ENCODE measurements at places on chromosomes 11 and 22.

- DNase-seq = no peak
These were observed 14.8 kb downstream of the NECTIN1 start for GRCh38 chr11:119714189-119714588.

DNA sequence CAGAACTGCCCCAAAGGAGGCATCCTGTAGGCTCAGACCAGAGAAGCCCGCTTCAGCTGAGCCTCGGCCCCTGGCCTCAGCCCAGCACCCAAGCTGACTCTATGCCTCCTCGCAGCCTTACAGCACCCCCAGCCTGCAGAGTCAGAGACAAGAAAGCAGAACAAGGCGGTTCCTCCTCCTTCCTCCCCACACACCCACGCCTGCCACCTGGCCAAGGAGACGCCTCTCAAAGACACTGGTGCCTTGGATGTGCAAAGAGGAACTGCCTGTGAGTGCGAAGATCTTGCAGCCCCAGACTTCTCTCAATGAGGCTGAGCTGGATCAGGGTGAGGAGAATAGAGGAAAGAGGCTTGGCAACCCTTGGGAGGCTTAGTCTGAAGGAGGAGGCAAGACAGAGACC, 60.2 kb downstream of the PDE2A start:
- no peak for DNase-seq

GRCh38 chr11:75578977-75579376, 16.9 kb downstream of the SERPINH1 start:
- DNase-seq = no peak

DNA sequence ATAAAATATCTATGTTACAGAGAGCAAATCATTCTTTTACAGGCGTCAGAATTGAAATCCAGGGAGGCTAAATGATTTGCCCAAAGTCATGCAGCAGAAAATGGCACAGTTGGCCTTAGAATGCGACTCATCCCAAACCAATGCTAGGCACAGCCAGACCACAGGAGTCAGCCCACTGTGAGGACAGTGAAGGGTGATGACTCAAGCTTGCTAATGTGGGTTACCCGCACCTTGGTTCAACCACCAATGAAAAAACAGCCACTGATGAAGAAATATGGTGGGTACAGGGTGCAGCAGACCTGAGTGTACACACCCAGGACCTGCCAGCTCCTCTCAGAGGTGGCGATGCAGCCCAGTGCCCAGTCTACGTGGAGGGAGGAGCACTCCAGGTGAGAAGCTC, 89.7 kb downstream of the ZC3H12C start:
- DNase-seq = no peak

DNA sequence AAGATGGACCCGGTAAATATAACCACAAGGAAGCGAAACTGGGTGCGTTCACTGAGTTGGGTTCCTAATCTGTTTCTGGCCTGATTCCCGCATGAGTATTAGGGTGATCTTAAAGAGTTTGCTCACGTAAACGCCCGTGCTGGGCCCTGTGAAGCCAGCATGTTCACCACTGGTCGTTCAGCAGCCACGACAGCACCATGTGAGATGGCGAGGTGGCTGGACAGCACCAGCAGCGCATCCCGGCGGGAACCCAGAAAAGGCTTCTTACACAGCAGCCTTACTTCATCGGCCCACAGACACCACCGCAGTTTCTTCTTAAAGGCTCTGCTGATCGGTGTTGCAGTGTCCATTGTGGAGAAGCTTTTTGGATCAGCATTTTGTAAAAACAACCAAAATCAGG, 74.4 kb downstream of the NCAPD3 start:
- DNase-seq = no peak

GRCh38 chr22:26894766-26895485, 237.5 kb downstream of the MIAT start:
- DNase-seq = no peak

DNA sequence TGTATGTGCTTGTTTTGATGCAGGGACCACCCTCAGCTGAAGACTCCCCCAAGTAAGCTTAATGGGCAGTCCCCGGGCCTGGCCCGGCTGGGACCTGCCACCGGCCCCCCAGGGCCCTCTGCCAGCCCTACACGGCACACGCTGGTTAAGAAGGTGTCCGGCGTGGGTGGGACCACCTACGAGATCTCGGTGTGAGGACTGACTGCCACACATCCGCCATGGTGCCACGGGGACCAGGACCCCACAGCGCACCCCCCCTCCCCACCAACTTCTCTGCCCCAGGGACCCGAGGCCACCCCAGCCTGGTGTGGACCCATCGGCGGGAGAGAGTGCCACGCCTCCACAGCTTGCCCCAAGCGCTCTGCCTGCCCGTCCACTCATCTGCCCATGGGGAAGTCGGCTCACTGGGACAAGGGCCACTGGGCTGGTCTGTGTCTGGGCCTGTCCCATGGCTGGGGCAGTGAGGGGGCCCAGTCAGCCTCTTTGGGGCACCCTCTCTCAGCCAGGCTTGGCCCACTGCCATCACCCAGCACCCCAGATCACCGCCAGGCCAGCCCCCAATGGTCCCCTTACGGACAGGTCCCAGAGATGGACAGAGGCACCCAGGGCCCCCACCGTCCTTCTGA, 5.5 kb downstream of the CCDC188 start:
- no peak for DNase-seq

DNA sequence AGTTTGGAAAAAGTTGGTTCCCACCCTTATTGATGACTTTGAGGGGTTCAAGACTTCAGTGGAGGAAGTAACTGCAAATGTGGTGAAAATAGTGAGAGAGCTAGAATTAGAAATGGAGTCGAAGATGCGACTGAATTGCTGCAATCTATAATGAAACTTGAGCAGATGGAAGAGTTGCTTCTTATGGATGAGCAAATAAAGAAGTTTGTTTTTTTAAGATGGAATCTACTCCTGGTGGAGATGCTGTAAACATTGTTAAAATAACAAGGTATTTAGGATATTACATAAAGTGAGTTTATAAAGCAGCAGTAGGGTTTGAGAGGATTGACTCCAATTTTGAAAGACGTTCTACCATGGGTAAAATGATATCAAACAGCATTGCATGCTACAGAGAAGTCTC, 64.2 kb upstream of the GRK2 start:
- no peak for DNase-seq

DNA sequence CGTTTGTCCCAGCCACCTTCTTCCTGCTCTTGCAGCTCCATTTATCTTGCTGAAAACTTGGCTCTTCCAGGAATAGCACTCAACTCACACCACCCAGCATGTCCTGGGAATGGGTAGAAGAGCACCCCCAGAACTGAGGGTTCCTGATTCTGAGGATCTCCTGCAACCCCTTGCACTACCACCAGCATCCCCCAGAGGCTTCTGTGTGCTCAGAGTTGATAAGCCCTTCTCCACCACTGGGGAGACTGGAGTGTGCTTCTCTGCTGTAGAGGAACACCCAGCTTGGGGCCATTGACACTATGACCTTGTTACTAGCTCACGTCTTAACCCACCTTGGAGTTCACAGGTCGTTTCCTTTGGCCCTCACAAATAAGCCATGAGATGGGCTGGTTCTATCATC, 121.0 kb downstream of the GRIK4 start:
- DNase-seq = no peak

DNA sequence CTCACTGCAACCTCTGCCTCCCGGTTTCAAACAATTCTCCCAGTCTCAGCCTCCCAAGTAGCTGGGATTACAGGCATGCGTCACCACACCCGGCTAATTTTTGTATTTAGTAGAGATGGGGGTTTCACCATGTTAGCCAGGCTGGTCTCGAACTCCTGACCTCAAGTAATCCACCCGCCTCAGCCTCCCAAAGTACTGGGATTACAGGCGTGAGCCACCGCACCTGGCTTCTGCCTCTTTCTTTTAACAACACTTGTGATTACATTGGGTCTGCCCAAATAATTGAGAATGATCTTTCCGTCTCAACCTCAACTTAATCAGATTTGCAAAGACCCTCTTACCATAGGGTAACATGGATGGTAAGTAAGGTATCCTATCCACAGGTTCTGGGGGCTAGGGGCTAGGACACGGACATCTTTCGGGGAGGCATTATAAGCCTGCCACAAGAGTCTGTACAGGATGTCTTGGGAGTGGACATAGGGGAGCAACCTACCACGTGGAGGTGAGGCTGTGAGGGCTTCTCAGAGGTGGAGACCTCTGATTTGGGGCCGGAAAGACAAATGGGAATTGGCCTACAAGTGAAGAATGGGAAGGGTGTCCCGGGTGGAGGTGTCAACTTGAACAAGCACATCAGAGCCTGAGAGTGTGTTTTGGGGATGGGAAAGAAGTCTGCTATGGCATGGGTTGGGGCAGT, 2.7 kb upstream of the CBX6 start:
- DNase-seq = no peak

GRCh38 chr11:45599161-45599943, 66.1 kb downstream of the CHST1 start:
- DNase-seq = no peak

GRCh38 chr11:12200279-12200990, 90.0 kb downstream of the MICAL2 start:
- DNase-seq = no peak

DNA sequence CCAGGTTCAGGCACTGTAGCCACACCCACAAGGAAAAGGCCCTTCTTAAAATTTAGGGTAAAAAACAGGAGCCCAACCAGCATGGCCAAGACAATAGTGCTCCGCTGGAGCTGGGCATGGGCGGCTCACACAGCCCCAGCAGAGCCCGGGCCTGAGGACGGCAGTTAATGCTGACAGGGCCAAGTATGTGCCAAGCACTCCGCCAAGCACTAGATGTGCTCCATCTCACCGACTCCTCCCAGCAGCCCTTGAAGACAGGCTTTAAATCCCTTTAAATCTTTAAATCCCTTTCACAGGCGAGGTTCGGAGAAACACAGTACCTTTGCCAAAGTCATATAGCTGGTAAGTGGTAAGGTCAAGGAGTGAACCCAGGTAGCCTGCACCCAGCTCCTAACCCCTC, 4.8 kb downstream of the ARFGAP2 start:
- no peak for DNase-seq

- DNase-seq = no peak
These were observed 17.1 kb upstream of the MS4A4A start for GRCh38 chr11:60263402-60263801.

- peak; percentile 46 for DNase-seq
These were observed 21.3 kb upstream of the PIK3IP1 start for GRCh38 chr22:31313366-31314147.

DNA sequence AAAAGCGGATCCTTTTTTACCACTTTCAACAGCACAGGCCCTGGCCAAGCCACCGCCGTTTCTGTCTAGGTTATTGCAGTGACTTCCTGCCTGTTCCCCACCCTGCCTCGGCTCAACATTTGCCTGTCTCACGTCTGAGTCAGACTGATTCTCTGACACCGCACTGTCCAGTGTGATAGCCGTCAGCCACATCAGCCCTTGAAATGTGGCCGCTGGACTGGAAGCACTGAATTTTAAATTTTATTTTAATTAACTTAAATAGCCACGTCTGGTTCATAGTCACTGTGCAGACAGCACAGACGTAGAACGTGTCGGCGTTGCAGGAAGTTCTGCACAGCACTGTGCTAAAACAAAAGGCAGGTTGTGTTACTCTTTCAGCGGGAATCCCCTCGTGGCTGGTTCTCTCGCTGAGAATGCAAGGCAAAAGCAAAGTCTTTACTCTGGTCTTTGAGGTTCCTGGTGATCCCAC, 56.3 kb upstream of the ADSL start:
- DNase-seq = no peak

- no peak for DNase-seq
These were observed 76.7 kb upstream of the BLID start for GRCh38 chr11:122192634-122193255.

GRCh38 chr11:68028802-68029545, 1.5 kb upstream of the NDUFS8 start:
- DNase-seq = no peak

GRCh38 chr11:11178671-11179638, 174.1 kb downstream of the CSNK2A3 start:
- no peak for DNase-seq

- DNase-seq = peak; percentile 86
These were observed at the start of gene FAM118A for GRCh38 chr22:45309422-45310227. Gene FAM118A, plus strand, starts transcription at chr22:45309934. Its CDS starts 12,446 bp downstream, at chr22:45322380.

GRCh38 chr22:38448945-38449745, 5.9 kb downstream of the KCNJ4 start:
- no peak for DNase-seq

DNA sequence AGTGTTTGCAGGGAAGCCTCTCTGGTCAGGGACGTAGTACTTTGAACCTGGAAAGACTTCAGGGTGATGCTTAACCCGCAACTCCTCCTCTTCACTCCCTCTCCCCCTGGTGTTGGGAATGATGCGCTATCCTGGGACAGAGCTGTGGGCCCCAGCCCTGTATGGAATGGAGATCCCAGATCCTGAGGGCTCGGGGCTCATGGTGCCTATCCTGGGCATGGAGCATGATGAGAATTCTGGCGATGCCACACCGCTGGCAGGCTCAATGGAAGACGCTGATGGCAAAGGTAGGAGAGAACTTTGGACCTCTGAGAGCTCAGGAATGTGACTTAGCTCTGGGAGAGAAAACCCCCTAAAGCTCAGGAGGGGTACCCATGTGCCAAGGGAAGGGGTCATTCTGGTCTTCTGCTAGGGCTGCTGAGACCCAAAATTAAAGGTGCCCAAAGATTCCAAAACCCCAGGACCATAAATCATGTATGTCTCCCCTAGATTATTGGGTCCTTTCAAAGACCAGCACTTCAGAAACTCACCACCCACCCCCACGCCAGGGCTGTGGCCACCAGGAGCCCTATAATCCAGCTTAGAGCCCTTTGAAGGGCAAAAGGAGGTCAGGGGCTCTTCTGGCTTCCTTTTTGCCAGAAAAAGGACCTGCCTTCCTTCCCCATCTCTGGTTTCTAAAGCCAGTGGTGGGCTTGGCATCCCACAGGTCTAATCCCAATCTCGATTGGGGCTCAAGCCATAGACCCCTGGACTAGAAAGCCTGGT, 52.5 kb downstream of the BTG4 start:
- no peak for DNase-seq

GRCh38 chr22:25165785-25166184, 33.9 kb upstream of the CRYBB3 start:
- no peak for DNase-seq

DNA sequence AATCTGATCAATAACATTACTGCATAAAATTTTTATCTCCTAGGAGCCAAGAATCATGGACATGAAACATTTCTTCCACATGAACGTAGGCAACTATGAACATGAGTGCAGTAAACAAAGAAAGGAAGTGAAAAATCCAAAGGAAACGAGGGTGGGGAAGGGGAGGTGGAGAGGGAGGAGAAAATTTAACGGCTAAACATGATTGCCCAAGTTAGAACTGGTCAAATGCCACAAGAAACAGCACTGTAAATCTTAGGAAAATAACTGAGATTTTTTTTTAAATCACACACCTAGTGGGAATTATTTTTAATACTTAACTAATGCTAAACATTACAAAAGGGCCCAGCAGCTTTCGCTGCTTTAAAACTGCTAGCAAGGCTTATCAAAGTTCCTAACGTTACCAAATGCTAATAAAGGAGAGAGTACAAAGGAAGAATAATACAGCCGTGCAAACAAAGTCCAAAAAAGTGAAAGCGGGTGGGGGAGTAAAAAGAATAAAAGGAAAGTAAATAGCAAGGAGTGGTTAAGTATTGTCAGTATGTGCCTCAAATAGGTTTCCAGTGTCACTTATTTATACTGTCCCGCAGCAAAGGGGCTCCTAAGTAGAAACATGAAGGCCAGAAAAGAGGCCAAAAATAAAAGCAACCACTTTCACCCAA, 13.7 kb downstream of the NARS2 start:
- no peak for DNase-seq

Measured in omental fat pad (tissue), 4 donors.